Activated CD4-positive, alpha-beta T cell treated with anti-CD3 and anti-CD28 coated beads, Interleukin-2, amount 10 ng/mL, durations not matched to agents 7 days and 5 days (primary cell): ENCODE measurements at places on chromosomes 6 and 20. TPM values are rescaled to one million over a fixed set of nuclear protein-coding genes. Genes with fewer than 3 reads are reported as not detected.

The WFDC12 gene
- total RNA-seq: not detected

DNA sequence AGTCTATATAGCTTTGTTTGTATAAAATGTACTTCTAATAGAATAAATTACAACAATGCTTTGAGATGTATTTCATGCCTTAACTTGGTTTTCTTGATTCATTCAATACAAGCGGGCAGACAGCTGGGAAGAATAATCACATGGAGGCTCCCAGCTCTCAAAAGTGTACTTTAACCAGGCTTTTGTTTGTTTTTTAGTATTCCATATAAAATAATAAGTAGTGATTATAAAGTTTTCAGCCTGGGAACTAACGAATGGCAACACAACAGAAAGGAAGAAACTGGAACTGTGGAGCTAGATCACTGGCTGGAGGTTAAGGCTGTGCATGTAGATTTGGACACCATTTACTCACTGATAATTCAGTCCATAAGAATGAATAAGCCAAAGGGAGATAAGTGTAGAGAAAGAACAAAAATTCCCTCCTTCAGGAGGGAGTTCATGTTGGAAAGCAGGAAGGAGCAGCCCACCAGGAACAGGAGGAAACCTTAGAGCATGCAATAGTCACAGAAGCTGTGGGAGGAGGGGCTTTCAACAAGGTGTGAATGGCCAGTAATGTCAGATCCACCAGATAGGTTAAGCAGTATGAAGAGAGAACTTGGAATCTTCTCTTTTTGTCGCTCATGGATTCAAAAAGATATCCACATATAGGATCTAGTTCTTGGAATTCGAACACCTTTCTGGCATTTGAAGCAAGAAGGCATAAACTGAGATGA, 41.2 kb upstream of the SLC35D3 start:
- no peaks in the 10 kb centered on the region for H3K27me3 ChIP-seq
- no peak overlapping the region for H3K27ac ChIP-seq
- no peak for DNase-seq
- no peaks in the 10 kb centered on the region for H3K4me1 ChIP-seq
- no peak overlapping the region for H3K4me3 ChIP-seq

DNA sequence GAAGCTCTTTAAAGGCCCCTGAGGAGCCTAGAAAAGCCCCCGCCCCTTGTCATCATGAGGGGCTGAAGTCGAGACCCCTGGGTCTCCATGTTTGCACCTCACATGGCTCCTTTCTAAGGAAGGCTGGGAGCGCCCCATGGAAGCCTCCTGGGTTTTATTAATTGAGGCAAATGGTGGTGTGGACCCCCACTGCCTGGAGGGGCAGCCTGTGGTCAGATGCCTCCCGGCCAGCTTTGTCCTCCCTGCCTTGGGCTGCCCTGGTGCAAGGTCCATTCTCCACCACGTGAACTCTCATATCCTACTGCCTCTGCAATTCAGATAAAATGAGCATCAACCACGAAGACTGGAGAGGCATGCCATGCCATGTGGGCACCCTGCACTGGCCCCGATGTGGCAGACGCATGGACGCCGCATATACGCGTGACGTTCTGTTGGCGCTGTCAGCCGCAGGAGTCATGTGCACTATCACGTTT, 295.5 kb downstream of the TAF4 start:
- no peaks in the 10 kb centered on the region for H3K4me1 ChIP-seq
- H3K27ac ChIP-seq: no peak overlapping the region
- no peak for DNase-seq
- no peaks in the 10 kb centered on the region for H3K36me3 ChIP-seq
- no peak overlapping the region for H3K4me3 ChIP-seq

DNA sequence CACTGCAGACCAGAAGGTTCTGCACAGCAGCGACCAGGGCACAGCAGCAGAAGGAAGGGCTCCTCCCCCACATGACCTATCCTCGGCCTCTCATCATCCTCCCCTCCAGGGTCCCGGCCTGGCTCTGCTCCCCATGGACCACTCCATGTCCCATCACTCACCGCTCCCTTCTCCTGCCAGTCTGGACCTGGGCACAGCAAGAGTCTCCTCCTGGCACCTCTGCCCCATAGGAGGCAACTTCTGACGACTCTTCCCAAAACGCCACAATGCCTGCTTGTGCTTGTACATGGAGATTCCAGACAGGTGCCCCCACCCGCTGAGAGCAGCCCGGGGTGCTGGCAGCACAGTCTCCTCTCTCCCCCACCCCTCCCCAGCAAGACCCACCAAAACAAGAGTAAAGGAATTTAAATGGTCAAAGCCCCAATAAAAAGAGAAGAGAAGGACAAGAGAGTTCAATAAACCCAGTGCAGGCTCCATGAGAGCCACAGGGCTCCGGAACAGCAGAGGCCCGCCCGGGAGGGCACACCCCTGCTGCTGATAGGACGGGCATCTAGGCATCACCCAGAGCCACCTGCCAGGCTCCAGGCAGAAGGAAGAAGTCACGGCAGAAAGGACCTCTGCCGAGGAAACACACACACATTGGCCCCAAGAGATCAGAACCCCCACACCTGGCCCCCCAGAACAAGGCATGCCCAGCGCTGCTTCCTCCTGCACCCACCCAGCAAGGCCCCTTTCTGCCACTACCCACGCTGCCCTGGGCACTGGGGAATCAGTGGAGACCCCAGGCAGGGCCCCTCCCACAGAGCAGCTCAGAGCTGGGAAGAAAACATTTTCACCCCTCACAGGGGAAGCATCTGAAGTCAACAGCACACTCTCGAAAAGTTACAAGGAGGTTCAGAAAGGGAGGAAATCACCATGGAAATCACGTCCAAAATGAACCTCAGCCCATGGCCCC, 15.2 kb downstream of the TAF4 start:
- H3K36me3 ChIP-seq: no peaks in the 10 kb centered on the region
- peak overlapping the region; percentile 60 for H3K27ac ChIP-seq
- no peak overlapping the region for H3K4me3 ChIP-seq
- no peaks in the 10 kb centered on the region for H3K27me3 ChIP-seq
- DNase-seq: no peak

- H3K36me3 ChIP-seq: no peaks in the 10 kb centered on the region
- H3K27ac ChIP-seq: no peak overlapping the region
- peaks cover under 1% of the 10 kb centered on the region for H3K4me1 ChIP-seq
- DNase-seq: no peak
- H3K4me3 ChIP-seq: no peak overlapping the region
These were observed 24.4 kb downstream of the RRAGD start for GRCh38 chr6:89387516-89388201.

- H3K4me1 ChIP-seq: peaks cover 17% of the 10 kb centered on the region
- no peaks in the 10 kb centered on the region for H3K27me3 ChIP-seq
- H3K4me3 ChIP-seq: no peak overlapping the region
- peaks cover 31% of the 10 kb centered on the region for H3K36me3 ChIP-seq
- H3K27ac ChIP-seq: peak overlapping the region; percentile 1
These were observed 35.5 kb downstream of the DHX35 start for GRCh38 chr20:38997622-38998021.

- peaks cover 9% of the 10 kb centered on the region for H3K27me3 ChIP-seq
- no peak overlapping the region for H3K4me3 ChIP-seq
- H3K36me3 ChIP-seq: no peaks in the 10 kb centered on the region
- no peaks in the 10 kb centered on the region for H3K4me1 ChIP-seq
- no peak overlapping the region for H3K27ac ChIP-seq
- DNase-seq: no peak
These were observed 82.0 kb downstream of the WASF1 start for GRCh38 chr6:110097443-110097842.
